ENCODE measurements at places on chromosomes 5 and 9.

GRCh38 chr5:124176692-124177091 lies 569.7 kb downstream of the ZNF608 start:
- DNase-seq, result no peak

DNA sequence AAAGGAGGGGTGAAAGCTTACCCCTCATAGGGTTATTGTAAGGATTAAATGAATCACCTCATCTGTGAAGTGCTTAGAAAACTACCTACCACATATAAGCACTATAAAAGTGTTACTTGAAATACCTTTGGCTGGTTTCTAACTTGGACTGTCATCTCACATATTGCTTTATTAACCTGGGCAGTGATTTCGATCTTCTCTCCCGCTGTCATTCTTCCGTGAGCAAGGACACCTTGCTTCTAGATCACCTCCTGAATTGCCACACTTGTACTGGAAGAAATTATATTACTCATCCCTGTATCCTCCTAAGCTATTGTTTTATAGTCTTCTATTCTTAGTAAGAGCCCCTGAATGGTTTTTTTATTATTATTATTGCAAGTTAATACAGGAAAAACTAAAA lies 34.0 kb upstream of the GRAMD2B start:
- no peak for DNase-seq

DNA sequence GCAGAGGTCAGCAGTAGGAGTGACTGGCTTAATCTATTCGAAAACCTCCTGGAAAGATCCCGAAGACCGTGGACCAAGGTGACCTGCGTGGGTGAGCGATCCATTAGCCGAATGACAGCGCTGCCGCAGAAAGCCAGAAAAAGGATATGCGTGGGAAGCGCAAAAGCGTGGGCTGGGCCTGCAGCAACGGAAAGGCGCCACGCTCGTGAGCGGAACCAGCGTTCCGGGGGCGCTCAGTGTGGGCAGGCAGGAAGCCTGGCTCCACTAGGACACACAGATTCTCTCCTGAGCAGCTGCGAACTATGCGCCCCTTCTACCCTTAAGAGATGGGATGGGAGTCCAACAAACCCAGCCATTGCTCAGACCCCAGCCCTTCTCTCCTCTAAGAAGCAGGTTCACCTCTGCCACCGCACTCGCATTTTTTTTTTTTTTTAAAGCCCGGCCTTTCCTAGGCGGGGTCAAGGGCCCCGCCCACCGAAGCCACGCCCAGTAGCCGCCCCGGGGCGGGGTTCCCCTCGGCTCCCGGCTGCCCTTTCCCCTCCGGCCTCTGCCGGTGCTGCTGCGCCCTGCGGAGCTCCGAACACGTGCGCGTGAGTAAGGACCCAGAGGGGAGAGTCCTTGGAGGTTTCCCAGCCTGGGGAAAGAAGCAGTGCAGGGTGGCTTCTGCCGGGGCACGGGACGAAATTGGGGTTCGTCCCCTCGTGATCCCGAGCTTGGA lies 19.8 kb upstream of the MATR3 start:
- DNase-seq, result peak; percentile 68

DNA sequence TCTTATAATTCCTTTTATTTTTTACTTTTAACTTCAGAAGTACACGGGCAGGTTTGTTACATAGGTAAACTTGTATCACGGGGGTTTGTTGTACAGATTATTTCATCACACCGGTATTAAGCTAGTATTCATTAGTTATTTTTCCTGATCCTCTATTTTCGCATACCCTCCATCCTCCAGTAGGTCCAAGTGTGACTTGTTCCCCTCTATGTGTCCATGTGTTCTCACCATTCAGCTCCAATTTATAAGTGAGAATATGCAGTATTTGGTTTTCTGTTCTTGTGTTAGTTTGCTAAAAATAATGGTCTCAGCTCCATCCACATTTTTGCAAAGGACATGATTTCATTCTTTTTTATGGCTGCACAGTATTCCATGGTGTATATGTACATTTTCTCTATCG lies 43.1 kb upstream of the IFNE start:
- DNase-seq, result no peak

DNA sequence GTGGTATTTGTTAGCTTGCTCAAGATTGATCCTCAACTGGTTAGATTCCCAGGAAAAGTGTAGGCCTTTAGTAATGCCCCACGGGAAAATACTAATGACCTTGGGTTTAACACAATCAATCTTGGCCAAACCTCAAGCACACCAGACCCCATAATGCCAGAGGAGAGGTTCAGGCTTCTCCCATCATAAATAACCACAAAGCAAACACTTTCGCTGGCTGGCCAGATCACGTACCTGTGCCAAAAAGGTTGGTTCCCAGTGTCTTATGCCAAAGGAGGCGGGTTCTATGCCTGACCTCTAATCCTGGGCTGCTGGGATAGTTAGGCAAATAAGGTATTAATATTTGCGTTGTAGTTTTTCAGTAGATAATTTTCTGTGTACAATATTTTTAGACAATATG lies 379.2 kb upstream of the CDH18 start:
- DNase-seq, result no peak

DNA sequence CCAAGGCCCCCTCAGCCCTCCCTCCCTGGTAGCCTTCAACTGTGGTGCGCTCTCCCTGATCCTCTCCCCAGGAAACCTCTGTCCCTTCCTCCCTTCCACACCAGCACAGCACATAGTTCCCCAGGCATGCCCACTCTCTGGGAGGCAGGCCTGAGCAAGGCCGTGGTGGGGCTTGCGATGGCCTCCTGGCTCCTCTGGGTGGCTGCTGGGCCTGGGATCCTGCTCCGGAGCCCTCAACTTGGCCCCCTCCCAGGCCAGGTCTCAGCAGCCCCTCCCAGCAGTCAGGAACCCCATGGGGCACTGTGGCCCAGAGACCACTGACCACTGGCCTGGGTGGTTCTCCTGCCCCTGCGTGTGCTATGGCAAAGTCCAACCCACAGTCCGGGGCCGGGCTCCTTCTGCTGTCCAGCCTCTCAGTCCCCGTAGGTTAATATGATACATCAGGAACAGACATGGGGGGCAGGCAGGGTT lies 125.8 kb downstream of the ZNF354C start:
- DNase-seq, result no peak

DNA sequence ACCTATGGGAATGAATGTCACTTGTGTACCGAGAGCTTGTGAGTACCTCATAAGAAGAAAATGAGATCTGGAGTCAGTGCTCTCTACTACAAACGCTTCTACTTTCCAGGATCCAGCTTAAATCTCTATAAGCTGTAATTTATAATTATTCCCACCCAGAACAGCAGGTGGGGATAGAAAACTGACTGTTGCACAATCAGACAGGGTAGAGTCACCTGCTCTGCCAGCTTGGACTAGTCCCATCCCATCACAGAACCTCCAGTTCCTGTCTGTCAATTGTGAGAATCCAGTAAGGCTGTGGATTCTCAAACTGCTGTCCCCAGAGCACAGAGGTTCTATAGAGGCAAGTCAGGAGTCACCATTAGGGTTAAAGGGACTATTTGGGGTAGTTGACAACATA lies 2.0 kb downstream of the SPINK7 start:
- no peak for DNase-seq

DNA sequence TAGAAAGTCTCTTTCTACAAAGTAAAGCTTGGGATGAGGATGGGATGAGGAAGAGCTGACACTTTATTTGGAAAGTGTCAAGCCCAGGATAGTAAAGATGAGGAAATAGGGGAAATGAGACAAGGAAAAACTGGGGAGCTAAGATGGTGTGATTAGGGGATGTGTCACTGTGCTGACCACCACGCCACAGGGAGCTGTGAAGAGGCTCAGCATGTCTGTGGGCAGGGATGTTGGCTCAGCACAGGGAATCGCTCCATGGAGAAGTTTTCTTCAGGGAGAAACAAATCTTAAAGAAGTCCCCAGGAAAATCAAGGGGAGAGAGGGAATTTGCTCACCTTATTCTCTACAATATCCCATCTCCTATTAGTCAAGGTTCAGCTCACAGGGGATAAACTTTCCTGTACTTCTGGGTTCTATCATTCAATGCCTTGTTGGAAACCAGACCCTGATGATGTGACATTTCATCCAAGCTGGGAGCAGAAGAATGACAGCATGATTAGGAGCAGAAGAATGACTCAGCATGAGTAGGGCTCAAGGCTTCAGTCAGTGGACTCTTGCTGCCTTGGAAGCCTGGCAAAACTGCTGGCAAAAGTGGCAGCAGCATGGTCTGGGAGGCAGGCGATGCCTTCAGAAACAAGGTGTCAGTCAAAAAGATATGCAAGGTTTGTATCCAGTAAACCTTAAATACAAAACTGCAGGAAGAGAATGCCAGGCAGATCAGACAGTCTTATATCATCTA lies 4.9 kb downstream of the HSPB3 start:
- no peak for DNase-seq
